ENCODE measurements at places on chromosomes 4 and X.

DNA sequence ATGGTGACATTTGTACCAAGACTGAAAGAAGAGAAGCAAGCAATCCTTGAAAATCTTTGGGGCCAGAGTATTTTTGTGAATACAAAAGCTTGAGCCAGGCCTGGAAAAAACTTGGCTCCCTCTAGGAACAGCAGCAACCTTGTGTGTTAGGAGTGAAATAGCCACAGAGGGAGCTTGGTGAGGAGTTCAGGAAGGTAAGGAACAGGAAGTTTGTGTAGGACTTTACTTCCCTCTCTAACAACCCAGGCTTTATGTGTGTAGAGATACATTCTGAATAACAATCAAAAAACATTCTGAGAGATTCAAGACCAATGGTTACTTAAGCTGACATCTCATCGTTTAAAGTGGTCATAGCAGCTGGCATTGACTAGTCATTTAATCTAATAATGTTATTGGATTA, 668.5 kb downstream of the PCDH18 start:
- DNase-seq = no peak

GRCh38 chr4:41839916-41840854, 91.7 kb upstream of the PHOX2B start:
- DNase-seq = no peak

DNA sequence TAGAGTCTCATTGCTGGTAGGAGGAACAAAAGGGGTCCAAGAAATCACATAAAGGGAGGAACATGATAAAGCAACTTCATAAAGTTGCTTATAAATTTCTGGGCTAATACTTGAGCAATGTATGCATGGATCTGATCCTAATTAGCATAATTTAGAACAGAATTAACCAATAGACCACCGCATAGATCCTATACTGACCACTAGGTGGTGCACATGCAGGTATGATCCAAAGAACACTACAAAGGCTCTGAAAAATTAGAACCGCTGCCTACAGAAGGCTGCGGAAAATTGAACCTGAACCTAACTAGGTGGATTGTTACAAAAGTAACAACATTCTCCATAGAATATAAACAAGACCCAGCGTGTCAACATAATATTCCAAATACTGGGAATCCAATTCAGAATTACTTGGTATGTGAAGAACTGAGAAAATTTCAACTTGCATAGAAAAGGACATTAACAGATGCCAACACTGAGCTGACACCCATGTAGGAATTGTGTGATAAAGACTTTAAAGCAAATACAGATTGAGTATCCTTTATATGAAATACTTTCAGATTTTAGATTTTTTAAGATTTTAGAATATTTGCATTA, 23.3 kb downstream of the BRCC3 start:
- peak; percentile 40 for DNase-seq

DNA sequence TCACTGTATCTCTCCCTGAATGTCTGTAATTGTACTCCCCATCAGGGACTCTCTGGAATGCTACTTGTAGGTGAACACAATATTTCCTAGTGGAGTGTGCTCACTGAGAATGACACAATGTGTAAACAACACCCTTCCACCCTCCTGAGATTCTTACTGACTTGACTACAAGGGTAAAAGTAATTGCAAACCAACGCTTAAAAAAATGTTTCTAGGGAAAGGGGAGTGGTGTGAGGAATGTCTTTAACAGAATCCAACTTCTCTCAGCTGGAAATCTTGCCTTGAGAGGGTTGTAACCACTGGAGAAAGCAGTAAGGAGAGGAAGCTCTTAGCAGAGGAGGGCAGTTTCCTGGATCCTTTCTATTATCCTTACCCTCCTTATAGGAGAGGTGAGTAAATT, 5.1 kb upstream of the RAPGEF2 start:
- DNase-seq = no peak

GRCh38 chr4:53015681-53016080, 153.6 kb downstream of the RASL11B start:
- no peak for DNase-seq

DNA sequence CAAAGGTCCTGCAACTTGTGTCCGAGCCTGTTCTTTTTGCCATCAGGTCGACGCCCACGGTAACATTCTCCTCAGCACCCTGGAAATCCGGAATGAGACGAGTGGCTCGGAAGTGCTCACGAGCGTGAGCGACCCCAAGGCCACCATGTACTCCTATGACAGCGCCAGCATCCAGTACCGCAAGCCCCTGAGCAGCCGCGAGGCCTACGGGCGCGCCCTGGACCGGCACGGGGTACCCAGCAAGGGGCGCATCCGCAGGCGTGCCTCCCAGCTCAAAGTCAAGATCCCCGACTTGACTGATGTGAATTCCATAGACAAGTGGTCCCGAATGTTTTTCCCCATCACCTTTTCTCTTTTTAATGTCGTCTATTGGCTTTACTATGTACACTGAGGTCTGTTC, 37.9 kb downstream of the COMMD8 start:
- DNase-seq = no peak

DNA sequence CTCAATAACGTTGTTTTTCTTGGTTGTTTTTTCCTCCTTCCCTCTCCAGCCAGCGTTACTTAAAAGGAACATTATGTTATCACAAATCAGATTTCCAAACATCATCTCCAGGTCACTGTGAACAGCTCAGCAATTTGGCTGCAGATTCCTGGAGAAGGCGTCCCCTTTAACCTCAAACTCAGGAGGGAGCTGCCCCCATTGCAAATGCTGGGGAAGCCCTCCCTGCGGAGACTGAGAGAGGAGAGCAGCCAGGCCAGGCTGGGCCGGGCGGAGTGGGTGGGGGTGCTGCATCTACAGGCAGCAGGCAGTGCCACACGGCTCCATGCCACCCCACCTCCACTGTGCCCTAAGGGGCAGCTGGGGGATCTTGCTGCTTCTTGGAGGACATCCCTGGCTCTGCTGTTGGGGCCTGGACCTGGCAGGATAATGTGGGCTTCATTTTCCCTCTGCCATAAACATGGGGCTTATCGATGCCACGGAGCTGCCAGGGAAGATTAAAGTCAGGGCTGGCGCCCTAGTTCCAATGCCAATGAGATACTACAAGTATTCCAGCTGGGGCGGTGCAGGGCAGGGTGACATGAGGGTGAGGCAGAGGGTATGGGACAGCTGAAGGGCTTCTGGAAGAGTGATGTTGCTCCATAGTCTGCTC, 148.8 kb downstream of the PJA1 start:
- no peak for DNase-seq

- DNase-seq = no peak
Observed at GRCh38 chr4:182231496-182231895, 11.7 kb upstream of the TENM3 start.

DNA sequence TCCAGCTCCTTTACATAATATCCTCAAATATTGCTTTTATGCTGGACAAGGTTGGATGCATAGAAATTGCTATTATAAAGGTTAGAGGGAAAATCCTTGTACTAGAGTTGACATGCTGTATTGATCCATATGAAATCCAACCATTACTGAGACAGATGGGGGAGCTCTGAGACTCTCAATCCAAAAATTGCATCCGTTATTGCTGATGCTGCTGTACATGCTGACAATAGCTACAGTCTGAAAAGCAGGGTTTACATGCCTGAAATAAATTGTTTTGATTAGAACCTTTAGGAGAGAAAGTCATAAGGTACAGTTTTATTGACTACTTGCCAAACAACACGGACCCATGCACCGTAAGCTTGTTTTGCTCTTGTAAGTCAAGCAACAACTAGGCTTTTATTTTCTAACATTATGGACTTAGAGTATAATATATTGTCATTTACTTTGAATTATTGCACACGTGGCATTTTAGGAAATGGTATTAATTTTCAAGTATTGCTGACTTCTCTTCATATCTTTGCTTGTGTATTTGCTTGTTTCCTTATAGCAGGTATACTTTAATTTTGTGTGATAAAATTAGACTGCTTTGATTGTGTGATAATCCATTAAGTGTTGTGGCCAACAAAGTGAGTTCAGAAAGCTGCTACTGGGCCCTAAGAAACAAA, 1365.2 kb downstream of the STIM2 start:
- no peak for DNase-seq

DNA sequence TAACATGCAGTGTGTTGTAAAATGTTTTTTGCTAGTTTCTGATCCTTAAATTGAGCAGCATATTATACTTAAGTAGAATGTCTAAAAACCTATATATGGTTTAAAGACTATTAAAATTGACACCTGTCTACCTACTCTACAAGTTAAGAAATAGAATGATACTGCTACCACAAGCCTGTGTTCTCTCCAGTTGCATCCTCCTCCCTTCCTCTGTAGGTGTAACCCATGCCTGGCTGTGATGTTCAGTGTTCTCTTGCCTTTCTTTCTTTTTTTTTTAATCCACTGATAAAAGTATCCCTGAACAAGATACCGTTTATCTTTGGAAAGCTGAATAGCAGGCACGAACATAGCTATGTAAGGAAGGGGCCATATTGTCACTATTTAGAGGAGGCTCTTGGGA, 99.1 kb downstream of the KDM6A start:
- DNase-seq = no peak

DNA sequence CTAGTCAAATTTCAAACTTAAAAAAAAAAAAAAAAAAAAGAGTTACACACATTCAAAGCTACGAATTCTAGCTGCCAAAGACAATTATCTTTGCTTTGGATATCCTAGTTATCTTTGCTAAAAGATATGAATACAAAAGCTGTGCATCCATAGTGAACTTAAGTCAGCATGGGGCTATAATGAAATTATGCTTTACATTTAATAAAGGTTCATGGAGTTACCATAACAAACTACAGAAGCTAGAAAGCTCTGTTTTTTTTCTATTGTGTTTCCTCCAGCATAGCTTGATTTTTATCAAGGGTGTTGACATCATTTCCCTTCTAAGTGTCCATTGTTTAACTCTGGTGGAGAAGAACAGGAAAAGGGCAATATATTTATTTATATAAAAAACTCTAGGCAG, 234.1 kb downstream of the ANKRD50 start:
- no peak for DNase-seq

DNA sequence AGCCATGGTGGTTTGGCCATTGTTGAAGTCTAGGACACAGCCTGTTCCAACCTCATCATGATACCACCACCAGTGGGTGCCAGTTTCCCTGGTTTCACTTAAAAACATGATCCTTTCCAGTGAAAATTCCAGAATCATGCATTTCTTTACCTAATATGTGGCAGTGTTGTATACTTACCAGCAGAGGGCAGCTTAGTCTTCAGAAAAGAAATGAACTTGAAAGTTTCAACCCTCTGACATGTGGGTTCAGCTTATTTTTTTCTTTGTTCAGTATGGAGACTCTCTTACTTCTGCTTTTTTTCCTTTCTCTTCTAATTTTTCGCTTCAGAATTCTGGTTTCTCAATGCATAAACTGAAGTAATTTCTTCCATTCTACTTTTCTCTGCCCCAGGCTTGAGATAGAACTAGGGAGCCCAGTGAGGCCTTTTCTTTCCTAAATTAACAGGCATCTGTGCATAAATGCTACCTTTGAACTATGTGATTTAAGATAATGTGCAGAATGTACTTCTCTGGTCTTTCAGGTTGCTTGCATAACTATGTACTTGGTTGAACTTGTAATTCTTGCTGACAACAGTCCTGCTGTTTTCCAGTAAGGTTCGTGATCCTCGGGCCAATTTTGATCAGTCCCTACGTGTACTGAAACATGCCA, 10.7 kb downstream of the LIAS start:
- peak; percentile 46 for DNase-seq

DNA sequence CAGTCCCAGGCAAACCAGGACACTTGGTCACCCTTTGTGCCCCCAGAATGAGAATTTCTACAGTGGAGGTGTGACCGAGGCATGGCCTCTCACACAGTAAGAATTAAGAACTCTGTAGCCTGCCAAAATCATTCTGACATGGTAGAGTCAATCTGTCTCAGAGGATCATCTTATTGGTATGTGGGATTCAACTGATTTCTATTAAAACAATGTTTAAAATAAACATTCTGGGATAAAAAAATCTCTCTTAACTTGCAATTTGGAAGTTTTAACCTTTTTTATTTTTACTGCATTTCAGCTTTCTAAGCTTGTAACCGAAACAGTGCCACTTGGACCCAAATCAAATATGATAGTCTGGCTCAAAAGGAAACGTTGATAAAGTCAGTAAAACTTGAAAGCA, 165.4 kb upstream of the LDB2 start:
- DNase-seq = no peak

DNA sequence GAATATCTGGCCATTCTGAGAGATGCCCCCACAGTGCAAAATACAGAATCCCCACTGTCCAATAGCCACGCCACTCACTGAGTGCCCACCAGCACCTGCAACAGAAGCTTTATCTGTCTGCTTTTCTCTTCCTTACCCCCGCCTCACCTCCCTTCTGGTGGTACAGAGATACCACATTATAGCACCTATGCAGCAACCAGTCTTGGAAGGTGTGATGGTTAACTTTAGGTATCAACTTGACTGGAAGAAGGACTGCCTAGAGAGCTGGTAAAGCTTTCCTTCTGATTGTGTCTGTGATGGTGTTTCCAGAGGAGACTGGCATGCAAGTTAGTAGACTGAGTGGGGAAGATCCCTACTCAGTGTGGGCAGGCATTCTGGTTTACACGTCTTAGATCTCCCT, 61.8 kb upstream of the TXK start:
- DNase-seq = no peak

DNA sequence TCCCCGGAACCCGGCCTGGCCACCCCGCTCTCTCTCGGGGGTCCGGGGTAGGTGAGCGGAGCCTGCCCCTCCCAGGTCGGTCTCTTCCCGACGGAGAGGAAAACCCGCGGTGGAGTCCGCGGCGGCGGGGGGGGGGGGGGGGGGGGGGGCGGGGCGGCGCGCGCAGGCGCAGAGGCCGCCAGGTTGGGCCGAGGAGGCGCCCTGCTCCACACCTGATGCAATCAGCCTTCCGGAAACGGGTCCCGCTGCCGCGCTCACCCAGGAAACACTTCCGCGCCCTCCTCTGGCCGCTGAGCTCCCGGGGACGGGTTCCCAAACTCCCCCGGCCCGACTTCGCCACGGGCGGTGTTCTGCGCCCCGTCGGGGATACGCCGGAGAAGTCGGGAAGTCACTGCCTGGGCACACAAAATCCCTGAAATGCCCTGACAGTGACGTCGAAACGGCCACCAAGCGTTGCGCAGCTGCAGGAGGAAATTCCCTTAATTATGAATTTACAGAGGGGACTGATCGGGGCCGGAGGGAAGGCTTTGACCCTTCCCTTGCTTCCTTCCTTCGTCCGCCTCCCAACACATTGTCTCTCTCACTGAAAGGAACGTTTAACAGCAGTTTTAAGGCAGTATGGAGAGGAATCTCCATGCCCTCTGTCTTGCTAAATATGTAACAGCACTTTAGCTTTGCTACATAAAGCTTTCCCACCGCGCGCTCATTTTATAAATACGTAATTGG, 2.1 kb upstream of the APBB2 start:
- DNase-seq = peak; percentile 65

DNA sequence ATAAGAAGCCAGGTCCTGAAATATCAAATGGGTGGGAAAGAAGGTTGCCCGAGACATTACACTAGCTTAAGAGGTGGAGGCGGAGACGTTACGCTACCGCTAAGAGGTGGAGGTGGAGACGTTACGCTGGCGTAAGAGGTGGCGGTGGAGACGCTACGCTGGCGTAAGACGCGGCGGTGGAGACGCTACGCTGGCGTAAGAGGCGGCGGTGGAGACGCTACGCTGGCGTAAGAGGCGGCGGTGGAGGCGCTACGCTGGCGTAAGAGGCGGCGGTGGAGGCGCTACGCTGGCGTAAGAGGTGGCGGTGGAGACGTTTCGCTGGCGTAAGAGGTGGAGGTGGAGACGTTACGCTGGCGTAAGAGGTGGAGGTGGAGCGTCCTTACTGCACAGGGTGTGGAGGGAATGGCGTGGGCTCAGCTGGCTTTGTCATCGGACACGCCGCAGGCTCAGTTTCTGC, 12.8 kb downstream of the CYP4V2 start:
- no peak for DNase-seq

GRCh38 chrX:111511477-111511876, at the start of gene SERTM2:
TSS of gene SERTM2 (plus strand) at chrX:111511645. CDS start at chrX:111518858, 7,213 bp downstream.
- DNase-seq = no peak

- no peak for DNase-seq
Observed at GRCh38 chr4:65893957-65894755, 223.9 kb upstream of the EPHA5 start.

Data from NCI-H1105 (cell line).